Type B pancreatic cell (in vitro differentiated cells): ENCODE measurements at places on chromosomes 1 and 21.

DNA sequence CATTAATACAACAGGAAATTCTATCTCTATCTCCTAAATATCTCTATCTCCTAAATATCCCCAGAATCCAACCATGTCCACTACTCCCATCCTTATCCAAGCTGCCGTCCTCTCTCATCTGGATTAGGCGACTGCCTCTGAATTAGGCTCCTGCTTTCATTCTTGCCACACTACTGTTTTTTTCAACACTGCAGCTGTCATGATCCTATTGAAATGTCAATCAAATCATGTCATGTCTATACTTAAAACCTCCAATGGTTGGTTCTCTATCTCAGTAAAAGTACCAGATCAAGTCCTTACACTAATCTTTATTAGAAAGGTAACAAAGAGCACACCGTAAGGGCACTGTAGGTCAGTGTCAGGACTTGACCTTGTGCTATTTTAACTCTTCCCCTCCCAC lies 82.0 kb upstream of the NFIA start:
- DNase-seq: no peak

DNA sequence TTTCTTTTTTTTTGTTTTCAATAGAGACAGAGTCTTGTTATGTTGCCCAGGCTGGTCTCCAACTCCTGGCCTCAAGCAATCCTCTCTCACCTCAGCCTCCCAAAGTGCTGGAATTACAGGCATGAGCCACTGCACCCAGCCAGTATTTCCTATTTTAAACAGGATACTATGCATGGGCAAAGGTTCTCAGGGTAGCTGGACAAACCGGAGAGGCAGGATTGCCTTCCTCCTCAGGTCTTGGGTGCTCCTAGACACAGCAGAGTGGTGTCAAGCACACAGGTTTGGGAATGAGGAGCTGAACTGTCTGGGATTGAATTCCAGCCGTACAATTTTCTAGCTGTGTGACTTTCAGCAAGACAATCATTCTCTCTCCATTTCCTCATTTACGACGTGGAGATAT lies 22.9 kb upstream of the HNRNPU start:
- DNase-seq: no peak

- no peak for DNase-seq
These were observed 2.2 kb upstream of the CBR3 start for GRCh38 chr21:36132696-36133095.

GRCh38 chr21:20283836-20284235 lies 714.4 kb upstream of the NCAM2 start:
- DNase-seq: no peak

GRCh38 chr1:204341380-204341779 lies 18.3 kb downstream of the PLEKHA6 start:
- no peak for DNase-seq

GRCh38 chr1:31609514-31610118 lies 7.9 kb upstream of the HCRTR1 start:
- no peak for DNase-seq

DNA sequence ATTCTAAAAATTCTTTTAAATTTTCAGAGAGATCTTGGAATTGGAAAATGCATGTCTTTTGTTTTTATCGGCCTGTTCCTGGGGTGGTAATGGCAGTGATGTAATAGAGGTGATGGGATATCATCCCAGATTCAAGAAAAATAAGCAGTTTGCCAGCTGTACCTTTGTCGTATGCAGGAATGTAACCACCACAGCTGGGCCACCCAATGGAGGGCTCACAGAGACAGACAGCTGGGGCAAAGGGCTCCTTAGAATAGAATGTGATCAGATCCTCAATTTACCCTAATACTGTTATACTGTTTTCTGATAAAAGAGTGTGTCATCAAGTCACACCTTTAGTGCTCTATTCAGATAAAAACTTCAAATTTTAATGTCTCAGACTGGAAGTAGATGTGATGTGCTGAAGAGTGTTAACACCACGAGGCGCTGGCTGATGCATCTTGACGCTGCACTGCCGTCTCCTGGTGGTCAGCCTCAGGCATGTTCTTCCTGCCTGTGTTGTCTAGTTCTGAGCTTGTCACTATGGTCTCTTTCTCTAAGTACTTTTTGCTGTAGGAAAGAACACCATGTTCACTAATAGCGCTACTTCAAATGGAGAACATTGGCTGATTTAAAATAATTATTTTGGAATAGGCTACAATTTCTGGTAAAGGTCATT lies 78.8 kb downstream of the C1orf21 start:
- DNase-seq: no peak

DNA sequence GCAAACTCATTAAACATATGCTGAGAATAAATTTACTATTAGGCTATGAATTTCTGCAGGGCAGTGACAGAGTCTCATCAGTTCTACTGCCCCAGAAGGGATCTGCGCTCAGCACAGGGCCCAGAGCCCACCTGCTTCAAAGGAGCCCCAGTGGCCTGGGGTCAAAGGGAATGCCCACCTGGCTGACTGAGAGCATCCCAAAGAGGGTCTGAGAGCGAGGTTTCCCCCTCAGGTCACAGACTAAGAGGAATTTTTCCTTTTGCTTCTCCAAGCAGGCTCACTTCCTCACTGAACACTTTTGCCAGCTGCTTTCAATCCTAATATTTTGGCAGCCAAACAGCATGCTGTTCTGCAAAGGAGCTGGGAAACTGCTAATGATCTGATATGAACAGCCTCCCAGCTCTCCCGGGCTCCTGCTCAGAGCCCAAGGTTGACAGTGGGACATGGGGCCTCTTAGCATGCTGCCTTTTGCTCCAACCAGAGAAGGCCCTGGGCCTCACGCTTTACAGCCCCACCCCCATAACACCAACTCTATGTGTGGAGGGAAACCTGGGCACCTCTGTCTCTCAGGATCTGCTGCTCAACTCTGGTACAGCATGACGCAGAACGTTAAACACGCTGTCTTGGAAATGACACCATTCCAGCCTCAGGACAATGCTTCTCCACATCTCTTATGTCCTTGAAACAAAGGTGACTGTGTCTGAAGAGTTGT lies 70.7 kb upstream of the SYT6 start:
- DNase-seq: no peak

- DNase-seq: no peak
These were observed 126.0 kb downstream of the AK5 start for GRCh38 chr1:77407738-77408375.

DNA sequence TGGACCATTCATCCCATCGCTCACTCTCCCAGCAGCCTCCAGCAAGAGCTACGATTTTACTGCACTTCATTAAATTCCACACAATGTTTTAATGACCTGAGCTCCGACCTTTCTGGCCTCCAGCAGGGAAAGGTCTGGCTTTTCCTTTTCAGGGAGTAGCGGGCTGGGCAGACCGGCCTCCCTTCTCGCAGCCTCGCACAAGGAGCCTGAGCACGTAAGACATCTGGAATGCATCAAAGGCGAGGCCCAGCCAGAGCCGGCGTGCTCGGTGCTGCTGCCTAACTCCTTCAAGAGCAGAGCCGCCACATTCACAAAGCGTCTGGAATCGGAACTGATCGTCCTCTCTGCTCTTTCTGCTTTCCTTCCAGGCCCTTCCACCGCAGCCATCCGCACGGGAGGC lies 32.5 kb upstream of the FHAD1 start:
- peak; percentile 80 for DNase-seq

DNA sequence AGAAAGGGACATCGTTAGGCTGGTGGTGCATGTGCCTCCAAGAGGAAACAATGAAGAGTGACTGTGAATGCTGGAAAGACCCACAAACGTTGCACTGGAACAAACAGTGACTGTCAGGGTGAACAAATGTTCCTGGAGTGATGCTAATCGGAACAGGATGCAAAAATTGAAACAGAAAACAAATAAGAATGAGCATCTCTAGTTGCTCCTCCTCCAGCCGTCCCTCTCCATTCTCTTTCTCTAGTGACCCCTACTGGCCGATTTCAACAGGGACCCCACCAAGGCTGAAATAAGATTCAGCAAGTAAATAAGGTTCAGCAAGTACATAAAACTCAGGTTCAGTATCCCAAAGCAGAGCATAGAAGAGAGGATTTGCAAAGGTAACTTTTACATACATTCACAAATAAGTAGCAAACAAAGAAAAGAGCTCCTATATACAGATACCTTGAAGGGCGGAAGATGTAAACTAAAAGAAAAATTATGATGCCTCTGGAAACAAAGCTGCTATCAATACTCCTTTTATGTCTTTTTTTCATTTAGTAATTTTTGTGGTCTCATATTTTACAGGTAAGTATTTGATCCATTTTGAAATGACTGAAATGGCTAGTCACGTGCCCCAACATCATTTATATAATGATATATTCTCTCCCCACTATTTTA lies 836.1 kb upstream of the ADAMTS5 start:
- DNase-seq: no peak

- DNase-seq: peak; percentile 86
These were observed 795 bp upstream of the POU2F1 start for GRCh38 chr1:167219646-167220536.

- no peak for DNase-seq
These were observed 1.8 kb upstream of the LHX9 start for GRCh38 chr1:197915260-197915861.

- no peak for DNase-seq
These were observed 17.7 kb downstream of the FAAH start for GRCh38 chr1:46411601-46412341.

- DNase-seq: no peak
These were observed 383.4 kb downstream of the USP25 start for GRCh38 chr21:16113052-16113715.

DNA sequence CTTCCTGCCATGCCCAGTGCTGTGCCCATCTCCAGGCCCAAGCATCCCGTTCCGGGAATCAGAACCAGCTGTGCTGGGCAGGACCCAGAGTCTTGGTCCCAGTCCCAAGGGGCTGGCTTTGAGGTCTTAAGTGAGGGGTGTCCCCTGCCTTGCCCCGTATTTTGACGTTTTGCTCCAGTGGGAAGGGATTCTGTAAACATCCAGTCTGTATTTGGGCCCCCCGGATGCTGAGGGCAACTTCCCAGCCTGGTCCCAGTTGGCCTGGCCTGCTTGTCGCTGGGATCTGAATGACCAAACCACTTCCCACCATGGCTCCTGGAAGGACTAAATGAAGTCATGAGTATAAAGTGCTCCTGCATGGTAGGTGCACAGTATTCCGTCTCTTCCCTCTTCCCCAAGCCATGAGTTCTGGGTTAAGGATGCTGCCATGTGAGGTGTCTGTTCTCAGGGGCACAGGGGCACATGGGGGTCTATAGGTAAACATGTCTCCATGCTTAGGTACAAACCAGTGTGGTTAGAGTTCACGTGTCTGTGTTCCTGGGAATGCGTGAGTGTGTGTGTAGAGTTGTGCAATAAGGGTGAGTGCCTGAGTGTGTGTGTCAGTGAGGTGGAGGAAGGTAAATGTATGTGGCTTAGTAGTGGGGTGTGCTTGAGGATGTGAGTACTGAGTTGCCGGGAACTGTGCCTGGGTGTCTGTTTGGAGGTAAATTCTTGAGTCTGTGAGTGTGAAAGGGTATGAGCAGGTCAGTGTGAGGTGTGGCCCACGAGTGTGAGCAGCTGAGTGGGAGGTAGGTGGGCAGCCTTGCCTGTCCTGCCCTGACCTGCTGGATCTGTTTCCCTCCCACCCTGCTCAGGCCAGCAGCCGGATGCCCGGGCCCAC lies 1.5 kb downstream of the B4GALT2 start:
- DNase-seq: no peak

DNA sequence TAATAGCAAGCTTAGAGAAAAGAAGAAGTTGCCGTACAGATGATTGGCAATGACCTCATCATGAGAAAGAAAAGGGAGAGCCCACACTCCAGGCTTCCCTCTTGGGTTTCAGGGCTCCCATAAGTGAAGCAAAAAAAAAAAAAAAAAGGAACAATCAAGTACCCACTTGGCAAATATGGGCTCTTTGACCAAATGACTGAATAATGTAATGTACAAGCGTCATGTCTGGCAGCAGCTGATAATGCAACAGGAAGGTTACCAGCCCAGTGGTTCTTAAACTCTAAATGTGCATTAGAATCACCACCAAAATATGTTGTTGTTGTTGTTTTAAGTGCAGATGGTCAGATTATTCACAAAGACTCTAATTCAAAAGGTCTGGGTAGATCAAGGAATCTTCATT lies 13.5 kb downstream of the TNFSF4 start:
- no peak for DNase-seq

DNA sequence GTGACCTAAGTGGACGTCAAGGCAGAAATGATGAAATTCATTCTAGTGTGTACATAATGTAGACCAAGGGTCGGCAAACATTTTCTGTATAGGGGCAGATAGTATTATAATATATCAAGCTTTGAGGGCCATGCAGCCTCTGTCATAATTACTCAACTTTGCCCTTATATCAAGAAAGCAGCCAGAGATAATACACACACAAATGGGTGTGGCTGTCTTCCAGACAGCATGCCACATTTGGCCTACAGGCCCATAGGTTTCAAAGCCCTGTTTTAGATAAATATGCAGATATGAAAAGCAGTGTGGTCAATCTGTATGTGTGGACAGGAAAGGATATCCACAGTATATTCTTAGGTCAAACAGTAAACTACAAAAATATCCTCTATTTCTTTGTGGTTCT lies 320.1 kb upstream of the FMN2 start:
- DNase-seq: no peak

DNA sequence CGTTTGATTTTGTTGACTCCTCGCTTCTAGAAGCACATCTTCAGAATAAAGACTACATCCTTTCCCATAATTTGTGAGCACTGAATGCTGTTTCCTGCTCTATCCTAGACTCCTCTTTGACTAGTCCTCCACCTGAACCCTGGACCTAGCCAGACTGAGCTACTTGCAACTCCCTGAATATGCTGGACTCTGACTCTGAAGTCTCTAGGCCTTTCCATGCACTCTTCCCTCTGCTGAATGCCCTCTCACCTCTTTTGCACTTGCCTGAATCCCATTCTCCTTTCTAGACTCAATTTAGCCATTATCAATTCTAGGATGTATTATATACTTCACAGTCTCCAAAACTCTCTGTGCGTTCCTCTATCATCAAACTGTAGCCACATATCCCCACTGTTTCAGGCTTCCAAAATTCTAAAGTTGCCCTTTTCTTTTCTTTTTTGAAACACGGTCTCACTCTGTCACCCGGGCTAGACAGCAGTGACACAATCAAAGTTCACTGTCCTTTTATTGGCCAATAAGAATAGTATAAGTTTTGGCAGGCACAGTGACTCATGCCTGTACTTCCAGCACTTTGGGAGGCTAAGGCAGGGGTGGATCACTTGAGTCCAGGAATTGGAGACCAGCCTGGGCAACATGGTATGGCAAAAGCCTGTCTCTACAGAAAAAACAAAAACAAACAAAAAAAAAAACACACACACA lies 127.0 kb downstream of the LTN1 start:
- no peak for DNase-seq
